ENCODE measurements at places on chromosomes 5 and 9.

DNA sequence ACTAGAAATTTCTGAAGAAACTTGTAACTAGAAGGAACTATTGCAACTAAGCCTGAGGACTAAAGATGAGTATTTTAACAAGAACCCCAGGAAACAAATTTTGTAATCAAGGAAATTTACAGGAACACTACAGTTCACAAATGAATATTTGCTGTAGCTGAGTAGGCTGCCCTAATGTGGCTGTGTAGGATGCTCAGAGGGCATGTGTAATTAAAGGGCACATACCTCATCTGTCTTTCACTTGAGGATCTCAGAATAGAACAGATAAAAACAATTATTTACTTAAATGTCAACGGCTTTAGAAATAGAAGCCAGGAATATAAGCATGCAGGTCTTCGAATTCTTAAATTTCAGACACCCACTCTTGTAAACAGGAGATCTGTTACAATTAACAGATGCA lies 119.8 kb downstream of the MED27 start:
- DNase-seq: peak; percentile 97

DNA sequence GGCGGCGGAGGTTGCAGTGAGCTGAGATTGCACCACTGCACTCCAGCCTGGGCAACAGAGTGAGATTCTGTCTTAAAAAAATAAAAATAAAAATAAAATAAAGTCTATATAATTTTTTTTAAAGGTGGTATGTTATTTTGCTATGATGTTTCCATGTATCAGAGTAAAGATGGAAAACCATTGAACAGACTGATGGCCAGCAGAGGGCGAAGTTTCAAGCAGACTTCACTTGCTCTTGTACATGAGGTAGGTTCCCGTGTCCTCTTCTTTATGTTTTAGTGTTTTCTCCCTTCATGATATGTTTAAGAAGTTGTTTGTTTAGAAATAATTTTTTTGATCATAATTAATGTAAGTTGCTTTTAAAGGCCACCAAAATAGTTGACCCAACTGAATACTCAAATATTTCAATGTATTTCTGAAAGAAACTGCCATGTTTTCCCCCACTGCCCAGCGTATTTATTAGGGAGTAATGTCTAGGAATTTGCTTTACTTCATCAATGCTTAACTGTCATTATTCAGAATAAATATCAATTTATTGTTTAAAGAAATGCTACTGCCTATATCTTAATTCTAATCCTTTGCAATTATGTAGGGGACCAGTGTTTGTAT lies 146.4 kb downstream of the HACD4 start:
- peak; percentile 7 for DNase-seq

DNA sequence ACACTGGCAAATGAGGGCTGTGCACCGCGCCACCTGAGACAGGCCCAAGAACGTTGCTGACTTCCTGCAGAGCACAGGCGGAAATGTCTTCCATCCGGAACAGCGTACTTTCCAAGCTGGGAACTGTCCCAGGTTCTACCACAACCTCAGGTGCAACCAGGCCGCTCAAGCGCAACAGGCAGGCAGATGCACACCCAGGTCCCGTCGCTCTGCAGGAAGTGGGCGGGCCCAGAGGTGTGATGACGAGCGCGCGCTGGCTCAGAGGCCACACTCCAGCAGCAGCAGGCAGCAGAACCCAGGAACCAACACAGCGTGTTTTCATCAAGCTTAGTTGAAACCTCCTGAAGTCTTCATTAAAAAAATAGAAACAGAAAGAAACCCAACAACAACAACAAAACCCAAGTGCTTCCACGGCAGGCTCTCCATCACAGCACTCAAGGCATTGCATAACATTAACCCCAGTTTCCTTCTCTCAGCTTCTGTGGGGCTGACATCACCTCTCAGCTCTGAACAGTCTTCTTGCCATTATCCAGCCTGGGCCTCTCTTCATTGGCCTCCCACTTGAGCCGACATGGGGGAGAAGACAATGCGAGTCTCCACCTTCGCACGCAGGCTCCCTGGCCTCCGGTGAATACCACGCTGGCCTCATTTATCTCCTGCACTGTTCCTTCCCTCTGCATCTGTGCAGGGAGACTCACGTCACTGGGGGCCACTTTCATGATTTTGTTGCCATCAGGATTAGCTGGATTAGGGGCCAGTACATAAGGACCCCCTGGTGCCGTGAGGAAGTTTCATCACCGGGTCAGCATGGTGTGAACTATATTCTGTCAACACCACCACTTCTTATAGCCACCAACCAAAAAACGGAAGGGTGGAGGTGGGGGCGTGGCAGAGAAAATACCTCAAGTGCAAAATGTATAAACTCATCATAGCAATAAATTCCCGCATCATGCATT lies 22.1 kb downstream of the PTCH1 start:
- peak; percentile 92 for DNase-seq

- peak; percentile 87 for DNase-seq
Measured at GRCh38 chr5:172795318-172795977, 24.5 kb upstream of the DUSP1 start.

DNA sequence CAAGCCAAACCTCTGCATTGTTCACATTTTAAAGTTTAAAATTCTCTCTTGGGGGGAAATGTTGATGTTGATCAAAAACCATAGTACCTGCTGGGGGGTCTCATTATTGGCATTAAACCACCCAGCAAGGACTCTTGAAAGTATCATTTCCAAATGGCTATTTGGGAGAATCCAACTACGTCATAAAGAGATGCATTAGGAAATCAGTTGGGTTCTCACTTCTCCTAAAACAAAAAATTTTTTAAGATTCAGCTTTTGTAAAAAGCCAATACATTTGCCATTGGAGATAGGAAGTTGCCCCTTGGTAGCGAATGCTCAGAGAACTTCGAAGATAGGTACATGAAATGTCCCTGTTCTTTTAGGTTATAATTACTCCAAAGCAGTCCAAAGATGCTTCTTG lies 96.4 kb downstream of the GNAQ start:
- no peak for DNase-seq

GRCh38 chr9:34377404-34377746 lies 677 bp upstream of the MYORG start:
- DNase-seq: no peak

GRCh38 chr5:87393331-87393730 lies 19.4 kb downstream of the CCNH start:
- no peak for DNase-seq

DNA sequence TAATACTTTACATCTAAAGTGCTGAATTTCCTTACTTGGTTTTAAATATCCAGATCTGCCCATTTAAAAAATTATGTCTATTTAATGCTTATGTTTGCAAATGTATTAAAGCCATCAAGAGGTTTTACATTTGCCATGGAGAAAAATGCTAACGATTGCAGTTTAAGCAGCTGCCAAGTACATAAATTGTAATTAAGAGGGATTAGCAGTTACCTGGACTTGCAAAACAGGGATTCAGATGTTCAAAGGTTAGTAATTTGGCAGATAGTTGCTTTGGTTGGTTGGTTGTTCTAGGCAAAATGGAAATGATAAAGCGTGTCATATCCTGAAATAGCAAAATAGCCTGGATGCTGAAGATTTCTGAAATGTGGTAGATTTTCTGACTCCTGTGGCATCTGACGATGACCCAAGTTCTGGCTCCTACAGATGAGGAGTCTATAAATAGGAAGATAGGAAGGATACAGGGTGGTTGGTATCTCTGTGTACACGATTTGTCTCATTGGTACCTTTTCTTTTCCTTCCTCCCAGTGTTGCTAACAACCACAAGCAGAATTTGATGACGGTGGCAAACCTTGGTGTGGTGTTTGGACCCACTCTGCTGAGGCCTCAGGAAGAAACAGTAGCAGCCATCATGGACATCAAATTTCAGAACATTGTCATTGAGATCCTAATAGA lies 282.9 kb downstream of the NR3C1 start:
- no peak for DNase-seq

DNA sequence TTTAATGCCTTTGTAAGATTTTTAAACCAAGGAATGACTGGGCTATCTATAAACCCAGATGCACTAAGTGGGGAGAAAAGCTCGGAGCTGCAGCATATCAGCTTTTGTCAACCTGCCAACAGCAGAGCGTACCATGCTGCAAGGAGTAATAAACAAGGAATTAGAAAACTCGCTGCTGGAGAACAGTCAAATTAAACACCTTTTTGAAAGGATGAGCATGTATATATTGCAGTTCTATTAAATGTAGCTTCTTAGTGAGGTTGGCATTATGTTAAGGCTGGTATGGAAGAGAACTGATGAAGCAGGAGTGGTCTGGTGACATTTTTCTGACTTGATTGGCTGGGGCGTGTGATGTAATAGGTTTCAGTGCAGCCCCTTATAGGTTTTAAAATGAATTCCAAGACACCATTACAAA lies 74.7 kb downstream of the PIK3R1 start:
- DNase-seq: no peak

DNA sequence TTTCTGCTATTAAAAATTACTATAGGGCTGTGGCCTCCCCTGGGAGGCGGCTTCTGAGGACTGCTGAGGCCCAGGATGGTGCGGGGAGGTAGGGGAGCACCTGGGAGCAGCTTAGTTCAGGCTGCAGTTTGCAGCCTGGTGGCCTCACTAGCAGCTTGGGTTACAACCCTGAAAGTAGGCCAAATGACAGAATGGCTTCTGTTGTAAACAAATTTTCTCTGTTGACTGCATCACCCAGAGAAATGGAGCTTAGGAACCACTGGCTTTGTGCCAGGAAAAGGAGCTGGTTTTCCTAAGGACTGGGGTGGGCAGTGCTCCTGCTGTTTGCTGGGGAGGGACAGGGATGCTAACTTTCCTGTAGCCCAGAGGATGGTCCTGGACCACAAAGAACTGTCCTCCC lies 130.3 kb downstream of the ENTREP1 start:
- DNase-seq: peak; percentile 86

DNA sequence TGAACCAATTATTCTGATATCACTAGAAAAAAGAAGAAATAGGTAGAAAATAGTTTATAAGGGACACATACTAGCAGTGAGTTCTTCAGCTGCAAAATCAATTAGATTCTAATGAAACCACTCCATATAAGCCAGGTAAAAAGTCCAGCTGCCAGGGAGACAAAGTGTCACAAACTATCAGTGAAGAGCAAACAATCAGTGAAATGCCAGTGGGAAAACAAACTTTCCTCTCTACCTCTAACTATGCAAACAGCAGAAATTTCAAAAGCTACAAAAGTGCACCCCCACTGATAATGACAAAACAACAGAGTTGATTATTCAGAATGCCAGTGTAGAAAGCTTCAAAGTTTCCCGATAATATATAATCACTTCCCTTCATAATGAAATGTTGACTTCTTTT lies 637.2 kb upstream of the ITGA1 start:
- DNase-seq: no peak

- no peak for DNase-seq
Measured at GRCh38 chr9:135816651-135816970, 90.7 kb downstream of the CAMSAP1 start.

DNA sequence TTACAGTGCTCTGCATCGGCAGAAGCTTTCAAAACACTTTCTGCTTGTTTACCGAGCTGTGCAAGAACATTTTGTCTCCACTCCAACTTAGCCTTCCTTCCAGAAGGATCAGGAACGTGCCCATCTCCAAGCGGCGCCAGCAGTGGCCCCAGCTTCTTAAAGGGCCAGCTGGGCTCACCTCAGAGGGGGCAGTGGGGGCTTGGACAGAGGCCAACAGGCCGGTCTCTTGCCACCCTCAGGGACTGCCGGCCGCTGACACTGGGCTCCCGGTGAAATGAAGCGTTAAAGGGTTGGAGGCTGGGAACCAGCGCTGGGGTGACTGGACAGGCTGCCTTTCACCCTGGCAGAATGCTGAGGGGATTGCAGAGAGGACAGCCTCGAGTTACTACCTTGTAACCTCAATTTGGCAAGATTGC lies 67.0 kb upstream of the RNU6ATAC start:
- no peak for DNase-seq

- DNase-seq: no peak
Measured at GRCh38 chr5:109697339-109697738, 7.6 kb downstream of the MAN2A1 start.

DNA sequence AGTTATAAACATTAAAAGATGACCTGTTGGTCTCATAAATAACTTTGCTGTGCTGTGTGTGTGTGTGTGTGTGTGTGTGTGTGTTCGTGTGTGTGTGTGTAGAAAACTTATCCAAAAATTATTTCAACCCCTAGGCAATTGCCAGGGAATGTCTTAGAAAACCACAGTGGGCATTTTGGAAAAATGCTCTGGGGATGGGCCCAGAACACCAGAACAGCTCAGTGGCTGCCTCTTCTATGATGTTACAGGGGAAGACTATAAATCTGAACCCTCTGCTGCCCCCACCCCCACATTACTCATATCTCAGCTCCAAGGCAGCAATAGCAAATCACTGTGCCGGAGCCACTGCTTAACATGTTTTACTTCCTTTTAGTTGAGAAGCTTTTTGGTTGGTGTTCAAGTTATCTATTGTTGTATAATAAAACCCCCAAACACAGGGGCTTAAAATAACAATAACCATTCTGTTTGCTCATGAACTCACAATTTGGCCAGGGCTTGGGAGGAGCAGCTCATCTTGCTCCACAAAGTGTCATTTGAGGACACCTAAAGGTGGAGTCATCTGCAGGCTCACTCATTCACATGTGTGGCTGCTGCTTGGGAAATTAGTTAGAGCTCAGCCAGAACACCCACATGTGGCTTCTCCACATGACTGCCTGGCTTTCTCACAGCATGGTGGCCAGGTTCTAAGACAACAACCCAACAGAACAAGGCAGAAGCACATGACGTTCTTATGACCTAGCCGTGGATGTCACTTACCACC lies 40.4 kb downstream of the ACTBL2 start:
- peak; percentile 6 for DNase-seq

DNA sequence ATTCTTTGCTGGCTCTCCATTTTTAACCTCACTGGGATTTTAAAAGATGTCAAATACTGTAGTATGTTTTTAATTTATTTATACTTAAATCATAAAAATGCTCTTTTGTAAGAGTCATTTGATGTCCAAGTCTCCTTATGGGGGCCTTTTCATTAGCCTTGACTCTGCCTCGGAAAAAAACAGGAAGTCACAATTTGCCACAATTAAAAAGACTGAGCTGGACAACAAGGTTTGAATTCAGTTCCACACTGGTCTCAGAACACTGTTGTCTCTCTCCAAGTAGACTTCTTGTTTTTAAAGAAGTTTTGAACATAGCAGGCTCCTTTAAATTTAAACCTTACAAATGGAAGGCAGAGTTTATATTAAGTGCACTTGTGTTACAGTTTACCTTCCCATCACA lies 444.2 kb downstream of the ACTL7B start:
- no peak for DNase-seq

- DNase-seq: no peak
Measured at GRCh38 chr9:77005216-77005615, 14.2 kb upstream of the FOXB2 start.

DNA sequence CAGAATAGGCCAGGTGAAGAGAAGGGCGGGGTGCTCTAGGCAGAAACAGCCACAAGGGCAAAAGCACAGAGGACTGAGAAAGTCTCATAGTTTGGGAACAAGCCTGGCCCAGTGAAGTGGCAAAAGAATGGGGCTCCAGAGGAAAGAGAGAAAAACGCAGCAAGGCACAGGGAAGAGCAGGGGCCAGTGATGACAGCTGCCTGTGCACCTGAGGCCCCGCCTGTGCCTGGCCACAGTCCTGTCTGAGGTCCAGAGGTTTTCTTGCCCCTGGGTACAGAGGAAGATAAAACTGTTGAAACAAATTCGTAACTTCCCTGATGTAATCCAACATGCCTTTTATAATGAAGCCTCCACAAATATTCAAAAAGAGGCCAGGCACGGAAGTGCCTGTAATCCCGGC lies 22.0 kb downstream of the FRRS1L start:
- no peak for DNase-seq

GRCh38 chr5:58497386-58497785 lies 6.2 kb downstream of the GAPT start:
- DNase-seq: no peak

GRCh38 chr5:172569861-172570558 lies 71.1 kb upstream of the NEURL1B start:
- peak; percentile 20 for DNase-seq

- no peak for DNase-seq
Measured at GRCh38 chr5:96885518-96886338, 9.4 kb downstream of the ERAP2 start.

Measured in NCI-H2171 treated with DMSO at 0.1 percent for 48 hours (cell line).